ENCODE measurements at places on chromosomes 13 and 19. TPM values are rescaled to one million over a fixed set of nuclear protein-coding genes. Genes with fewer than 3 reads are reported as not detected.

Gene OSCAR
- not detected for total RNA-seq

Gene KIR2DL1
- not detected for total RNA-seq

Gene SDHAF1
- 11.5 TPM for total RNA-seq

Gene WASF3
- 11.2 TPM for total RNA-seq

Gene MCOLN1
- total RNA-seq, result 5.2 TPM

Gene NCAN
- under 0.01 TPM for total RNA-seq

Gene ZNF433
- total RNA-seq, result 4.9 TPM

Gene THSD1
- total RNA-seq, result 3.9 TPM

Gene NTF4
- total RNA-seq, result 0.16 TPM

Gene FAM124A
- under 0.01 TPM for total RNA-seq

Gene KLK14
- total RNA-seq, result not detected

Gene COLGALT1
- 43.1 TPM for total RNA-seq

Gene STARD13
- 7.6 TPM for total RNA-seq

Gene IFI30
- total RNA-seq, result 35.3 TPM

Gene CSNK1A1L
- total RNA-seq, result not detected

Gene CGB8
- not detected for total RNA-seq

Data from bronchial smooth muscle cell (primary cell).